Dermis microvascular lymphatic vessel endothelial cell (primary cell): ENCODE measurements at places on chromosomes 3 and 15. TPM values are rescaled to one million over a fixed set of nuclear protein-coding genes. Genes with fewer than 3 reads are reported as not detected.

DNA sequence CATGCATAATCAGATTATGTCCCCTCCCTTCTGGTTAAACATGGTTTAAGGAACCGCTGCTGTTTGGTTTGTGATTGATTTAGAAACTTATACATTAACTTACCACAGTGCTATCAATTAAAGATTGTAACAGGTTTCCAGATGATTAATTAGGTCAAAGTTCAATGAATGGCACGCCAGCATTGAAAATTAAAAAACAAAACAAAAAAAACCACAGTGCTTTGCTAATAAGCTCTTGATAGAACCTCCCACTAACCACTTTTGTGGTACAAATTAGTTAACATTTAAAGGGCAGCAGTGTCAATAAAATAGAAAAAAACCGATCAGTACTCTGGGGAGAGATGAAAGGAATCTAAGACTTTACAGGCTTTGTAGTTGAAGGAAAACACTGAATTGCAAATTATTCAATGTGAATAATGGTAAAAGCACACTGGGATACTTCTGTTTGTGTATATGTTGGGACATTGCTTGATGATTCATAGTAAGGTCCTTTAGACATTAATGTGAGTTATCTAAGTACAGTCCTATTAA is 7.6 kb upstream of the C3orf38 start:
- DNase-seq, result no peak

- peak; percentile 29 for DNase-seq
Measured at GRCh38 chr15:81296673-81297072, 27.3 kb downstream of the STARD5 start.

GRCh38 chr3:104561324-104561723 is 805.4 kb upstream of the ALCAM start:
- no peak for DNase-seq

Gene ATP8B4
- 0.39 and 2.0 TPM in 2 replicates for total RNA-seq

DNA sequence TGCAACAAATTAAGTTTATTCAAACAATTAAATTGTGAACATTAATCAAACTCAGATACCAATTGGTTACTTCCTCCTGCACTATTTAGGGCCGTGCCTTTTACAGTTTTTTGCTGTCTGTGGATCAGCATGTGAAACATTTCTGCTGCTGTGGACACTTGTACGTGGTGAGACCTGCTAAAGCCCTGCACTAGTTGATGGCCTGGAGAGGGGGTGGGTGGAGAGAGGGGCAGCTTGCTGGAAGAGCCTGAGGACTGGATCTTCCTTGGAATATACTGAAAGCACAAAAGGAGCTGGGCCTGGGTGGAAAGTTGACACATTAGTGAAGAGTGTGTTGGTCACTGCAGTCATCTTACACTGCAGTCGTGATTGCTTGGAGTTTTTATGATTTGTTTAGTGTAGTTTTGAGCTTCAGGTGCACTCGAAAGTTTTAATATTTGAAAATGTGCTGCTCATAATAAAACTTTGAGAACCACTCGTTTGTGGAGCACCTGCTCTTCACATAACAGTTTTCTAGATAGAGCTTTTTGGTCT is 11.4 kb downstream of the PLCL2 start:
- DNase-seq, result no peak

Gene SCG5
- total RNA-seq, result 0.39 and 0.51 TPM in 2 replicates

DNA sequence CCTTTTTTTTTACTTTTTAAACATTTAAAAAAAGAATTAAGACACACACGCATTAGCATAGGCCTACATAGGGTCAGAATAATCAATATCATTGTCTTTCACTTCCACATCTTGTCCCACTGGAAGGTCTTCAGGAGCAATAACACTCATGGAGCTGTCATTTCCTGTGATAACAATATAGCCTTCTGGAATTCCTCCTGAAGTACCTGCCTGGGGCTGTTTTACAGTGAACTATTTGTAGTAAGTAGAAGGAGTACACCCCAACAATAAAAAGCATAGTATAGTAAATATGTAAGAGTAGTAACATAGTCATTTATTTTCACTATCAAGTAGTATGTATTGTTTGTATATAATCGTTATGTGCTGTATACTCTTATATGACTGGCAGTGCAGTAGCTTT is 19.5 kb upstream of the CLDN18 start:
- no peak for DNase-seq

DNA sequence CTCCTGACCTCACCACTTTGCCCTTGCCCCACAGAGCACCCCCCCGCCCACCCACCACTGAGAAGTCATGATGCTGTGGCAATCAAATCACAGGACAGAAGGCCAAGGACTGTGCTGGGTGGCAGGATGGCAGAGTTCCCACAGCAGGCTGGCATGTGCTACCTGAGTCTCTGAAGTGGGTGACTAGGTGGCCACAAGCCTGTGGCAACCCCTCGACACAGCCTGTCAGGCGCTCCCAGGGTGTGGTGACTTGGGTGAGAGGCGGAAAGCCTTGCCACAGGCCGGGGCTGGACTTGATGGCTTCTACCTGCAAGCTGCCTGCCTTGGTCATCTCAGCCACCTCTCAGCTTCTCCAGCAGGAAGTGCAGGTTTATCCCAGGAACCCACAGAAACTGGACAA is 15.6 kb upstream of the DUSP7 start:
- no peak for DNase-seq

DNA sequence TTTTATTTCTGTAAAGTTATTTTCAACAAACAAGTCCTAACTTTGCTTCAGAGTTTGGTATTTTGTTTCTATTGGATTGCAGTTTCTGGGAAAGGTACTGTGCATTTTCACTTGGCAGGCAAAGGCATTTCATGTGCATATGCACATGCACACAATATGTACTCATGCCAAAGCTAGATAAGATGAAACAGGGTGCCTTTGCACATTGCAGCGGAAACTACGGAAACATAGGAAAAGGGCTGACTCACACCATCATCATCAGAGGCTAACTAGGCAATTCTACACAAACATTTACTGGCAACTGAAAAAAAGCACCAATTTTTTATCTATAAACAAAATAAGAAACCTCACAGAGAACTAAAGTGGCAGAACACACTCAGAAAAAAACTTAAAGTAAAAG is 550.6 kb upstream of the NECTIN3 start:
- peak; percentile 99 for DNase-seq

DNA sequence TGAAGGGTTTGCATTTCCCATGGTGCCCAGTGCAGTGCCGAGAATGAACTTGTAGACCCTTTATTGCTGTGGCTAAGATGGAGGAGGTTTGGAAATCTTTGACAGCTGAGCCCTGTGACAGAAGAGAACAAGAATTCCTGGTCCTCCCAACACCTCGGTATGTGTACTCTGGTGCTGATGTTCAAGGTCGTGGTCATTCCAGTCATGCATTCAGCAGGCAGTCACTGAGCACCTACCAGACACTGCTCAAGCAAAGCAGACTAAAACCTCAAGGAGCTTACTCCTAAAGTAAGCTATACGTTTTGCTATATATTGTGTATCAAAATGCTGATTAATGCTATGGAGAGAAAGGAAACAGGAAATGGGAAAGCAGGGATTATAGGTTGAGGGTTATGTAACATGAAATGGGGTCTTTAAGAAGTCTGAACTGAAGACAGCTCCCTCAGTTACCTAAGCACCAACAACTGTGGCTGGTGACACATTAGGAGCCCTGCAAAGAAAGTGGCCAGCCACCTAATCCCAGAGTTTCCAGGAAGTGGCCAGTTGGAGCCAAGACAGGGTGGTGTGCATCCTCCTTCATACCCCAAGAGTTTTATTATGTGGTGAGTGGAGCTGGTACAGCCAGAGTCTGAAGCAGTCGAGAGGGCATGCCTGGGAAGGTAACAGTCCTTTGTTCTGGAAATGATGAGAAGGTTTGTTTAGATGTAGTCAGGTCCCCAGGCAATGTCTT is 65.0 kb downstream of the CCNL1 start:
- DNase-seq, result no peak

GRCh38 chr15:77985931-77986480 is 91.5 kb downstream of the TBC1D2B start:
- DNase-seq, result no peak

Gene UACA
- 125 and 203 TPM in 2 replicates for total RNA-seq

Gene ADAMTS9
- total RNA-seq, result 33.4 and 38.2 TPM in 2 replicates

DNA sequence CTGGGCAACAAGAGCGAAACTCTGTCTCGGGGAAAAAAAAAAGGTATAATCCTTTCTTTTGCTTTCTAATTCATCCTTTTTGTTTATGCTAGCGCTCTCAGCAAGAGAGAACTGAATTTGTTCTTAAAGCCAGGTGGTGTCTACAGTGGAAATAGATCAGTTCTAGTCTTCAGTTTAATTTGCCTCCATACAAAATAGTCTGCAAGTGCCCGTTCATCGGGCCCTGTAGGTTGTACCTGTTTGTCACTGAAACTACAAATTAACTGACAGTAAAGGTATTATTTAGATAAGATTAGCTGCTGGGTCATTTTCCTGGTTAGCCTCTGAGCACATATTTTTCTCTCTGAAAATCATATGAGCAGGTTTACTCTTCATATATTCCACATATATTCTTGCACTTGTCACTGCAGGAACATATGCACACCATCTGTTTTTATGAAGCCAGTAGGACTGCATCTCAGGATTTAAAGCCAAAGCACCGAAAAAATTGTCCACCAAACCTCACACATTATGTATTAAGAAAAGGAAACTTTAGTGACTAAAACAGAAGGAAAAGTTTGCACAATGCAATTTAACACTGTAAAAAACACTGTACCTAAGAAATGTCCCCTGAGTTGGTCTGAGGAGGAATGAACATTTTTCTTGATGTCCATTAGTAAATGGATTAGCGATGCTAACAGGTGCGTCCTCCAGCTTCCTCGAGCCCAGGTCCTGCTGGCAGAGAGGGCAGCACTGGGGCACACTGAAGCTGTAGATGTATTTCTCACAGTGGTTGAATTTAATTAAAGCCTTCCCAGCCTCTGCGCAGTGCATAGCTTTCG is 437 bp downstream of the MKRN2OS start:
- no peak for DNase-seq

- DNase-seq, result no peak
Measured at GRCh38 chr15:48823706-48824105, 12.8 kb upstream of the CEP152 start.

- no peak for DNase-seq
Measured at GRCh38 chr15:51117270-51117669, 22.6 kb upstream of the TNFAIP8L3 start.

DNA sequence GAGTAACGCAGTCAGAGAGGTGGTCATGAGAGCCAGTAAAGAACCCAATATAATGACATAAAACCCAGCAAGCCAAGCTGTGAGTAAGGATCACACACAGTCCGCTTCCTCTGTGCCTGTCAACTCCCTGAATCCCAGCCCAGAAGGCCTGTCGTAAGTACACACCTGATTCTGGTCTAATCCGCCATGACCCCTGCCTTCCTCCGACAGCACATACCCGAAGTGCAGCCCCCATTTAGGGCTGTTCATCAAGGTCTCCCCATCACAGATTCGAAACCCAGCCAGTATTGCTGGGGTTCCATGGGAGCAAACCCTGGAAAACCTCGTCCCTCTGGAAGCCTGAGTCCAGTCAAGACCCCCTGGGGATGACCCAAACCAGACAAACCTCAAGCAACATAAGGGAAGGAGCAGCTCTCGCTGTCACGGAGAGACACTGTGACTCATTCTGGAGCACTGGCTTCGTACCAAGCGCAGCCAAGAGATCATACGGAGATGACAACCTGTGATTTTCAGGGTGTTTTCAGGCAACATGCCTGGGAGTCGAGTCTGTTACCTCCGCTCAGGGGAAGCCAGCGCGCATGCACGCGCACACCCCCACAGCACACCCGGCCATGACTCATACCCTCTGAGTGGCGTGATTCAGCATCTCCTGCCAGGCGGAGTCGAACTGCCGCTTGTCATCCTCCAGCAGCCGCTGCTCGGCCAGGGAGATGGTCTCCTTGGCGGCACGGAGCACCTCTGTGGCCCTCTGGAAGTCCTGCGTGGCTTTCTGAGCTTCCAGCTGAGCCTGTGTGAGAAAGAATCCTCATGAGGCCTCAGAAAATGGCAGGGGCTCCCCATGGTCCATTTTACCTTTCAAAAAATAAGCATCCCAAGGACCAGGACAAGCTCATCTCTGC is 63.0 kb downstream of the SH3BP5 start:
- DNase-seq, result peak; percentile 79

- DNase-seq, result peak; percentile 35
Measured at GRCh38 chr15:80747317-80748053, 31.7 kb upstream of the CEMIP start.

- no peak for DNase-seq
Measured at GRCh38 chr15:37788767-37789396, 145.6 kb upstream of the TMCO5A start.

Gene GP9
- total RNA-seq, result not detected in 2 replicates

DNA sequence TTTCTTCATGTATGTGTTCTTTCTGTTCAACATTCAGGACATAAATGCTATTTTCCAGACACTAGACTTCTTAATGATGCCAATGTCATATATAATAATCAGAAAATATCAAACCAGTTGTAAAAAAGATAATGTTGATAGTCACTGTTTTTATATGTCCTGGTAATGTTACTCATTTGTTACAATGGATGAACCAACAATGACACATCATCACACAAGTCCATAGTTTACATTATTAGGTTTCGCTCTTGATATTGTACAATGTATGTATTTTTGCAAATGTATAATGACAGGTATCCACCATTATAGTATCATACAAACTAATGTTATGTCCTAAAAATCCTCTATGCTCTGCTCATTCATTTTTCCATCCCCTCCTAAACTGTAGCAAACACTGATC is 243.8 kb upstream of the CDIN1 start:
- DNase-seq, result no peak

- no peak for DNase-seq
Measured at GRCh38 chr3:125035217-125035616, 20.6 kb downstream of the HEG1 start.

DNA sequence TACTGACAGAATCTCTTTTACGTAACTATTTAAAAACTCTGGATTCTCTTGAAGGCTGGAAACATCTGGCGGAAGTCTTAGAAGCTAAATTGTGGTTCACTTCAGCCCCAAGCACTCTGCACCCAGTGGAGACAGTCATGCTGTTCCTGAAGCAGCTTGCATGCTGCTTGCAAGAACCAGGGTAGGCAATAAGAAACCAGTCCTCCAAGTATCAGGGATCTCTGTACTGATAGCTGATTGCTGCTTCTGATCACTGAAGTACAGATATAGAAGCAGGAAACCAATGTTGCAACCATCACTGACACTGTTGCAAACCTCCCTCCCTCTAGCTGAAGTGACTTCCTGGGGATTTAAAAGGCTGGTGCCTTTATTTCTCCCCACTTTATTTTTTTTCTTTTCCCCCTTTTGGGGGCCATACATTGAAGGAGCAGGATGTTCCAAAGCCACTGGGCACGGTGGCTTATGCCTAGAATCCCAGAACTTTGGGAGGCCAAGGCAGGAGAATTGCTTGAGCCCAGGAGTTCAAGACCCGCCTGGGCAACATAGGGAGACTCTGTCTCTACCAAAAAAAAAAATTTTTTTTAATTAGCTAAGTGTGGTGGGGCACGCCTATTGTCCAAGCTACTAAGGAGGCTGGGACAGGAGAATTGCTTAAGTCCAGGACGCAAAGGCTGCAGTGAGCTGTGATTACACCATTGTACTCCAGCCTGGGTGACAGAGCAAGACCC is 15.3 kb downstream of the SPCS1 start:
- DNase-seq, result no peak

GRCh38 chr15:57025264-57025926 is 107.0 kb downstream of the TCF12 start:
- no peak for DNase-seq
